ENCODE measurements at places on chromosomes 5 and 9. TPM values are rescaled to one million over a fixed set of nuclear protein-coding genes. Genes with fewer than 3 reads are reported as not detected.
A peak's percentile ranks its signal among the peaks of the same experiment; 100 is the strongest.

CDC20B gene
- total RNA-seq: 0.11 TPM

PCDHA9 gene
- total RNA-seq: 1.1 TPM

- DNase-seq: peak; percentile 79
- H3K36me3 ChIP-seq: no peaks in the 10 kb centered on the region
- H3K4me3 ChIP-seq: peak overlapping the region; percentile 48
- H3K4me1 ChIP-seq: peaks cover 39% of the 10 kb centered on the region
- peak overlapping the region; percentile 98 for H3K27ac ChIP-seq
Measured at GRCh38 chr9:14097215-14097614, 216.7 kb downstream of the NFIB start.

DNA sequence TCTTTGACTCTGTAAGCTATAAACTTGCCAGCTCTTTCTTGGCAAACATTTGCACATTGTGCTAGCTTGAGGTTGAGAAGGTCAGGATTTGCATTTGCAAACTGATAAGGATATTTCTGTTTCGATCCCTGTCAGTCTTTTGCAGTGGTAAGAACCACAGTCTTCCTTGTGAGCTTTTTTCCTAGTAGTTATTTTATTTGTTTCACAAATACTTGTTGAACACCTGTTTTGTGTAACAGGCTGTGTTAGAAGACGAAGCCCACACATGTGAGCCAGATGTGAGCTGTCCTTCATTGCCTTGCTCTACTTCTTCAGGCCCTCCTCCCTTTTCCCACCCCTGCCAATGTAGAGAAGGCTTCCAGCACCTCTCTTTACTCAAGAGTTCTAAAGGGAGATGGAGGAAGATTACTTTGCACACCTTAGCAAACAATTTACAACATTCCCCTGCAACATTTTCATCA is 327.0 kb upstream of the KLF4 start:
- H3K27ac ChIP-seq: no peak overlapping the region
- no peaks in the 10 kb centered on the region for H3K36me3 ChIP-seq
- no peaks in the 10 kb centered on the region for H3K4me1 ChIP-seq
- no peak for DNase-seq
- no peak overlapping the region for H3K4me3 ChIP-seq

DNA sequence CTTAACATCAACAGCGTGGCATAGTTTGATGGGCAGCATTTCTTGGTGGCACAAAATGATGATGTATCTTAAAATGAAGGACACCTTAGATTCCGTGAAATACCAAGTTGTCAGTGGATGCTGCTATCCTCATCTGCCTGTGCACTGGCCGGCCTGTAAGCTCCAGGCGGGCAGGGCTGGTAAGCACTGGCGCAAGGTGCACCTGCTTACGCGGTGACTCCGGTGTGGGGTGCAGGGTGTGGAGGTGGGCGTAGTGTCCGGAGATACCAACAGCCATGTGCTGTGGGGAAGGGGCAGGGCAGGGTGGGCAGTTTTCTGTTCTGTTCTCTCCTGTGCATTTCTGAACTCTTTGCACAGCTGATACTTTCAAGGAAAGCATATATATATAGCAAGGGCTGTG is 101.5 kb downstream of the KCNT1 start:
- no peak overlapping the region for H3K27ac ChIP-seq
- H3K36me3 ChIP-seq: no peaks in the 10 kb centered on the region
- DNase-seq: no peak
- no peaks in the 10 kb centered on the region for H3K27me3 ChIP-seq
- H3K4me1 ChIP-seq: peaks cover 3% of the 10 kb centered on the region

DNA sequence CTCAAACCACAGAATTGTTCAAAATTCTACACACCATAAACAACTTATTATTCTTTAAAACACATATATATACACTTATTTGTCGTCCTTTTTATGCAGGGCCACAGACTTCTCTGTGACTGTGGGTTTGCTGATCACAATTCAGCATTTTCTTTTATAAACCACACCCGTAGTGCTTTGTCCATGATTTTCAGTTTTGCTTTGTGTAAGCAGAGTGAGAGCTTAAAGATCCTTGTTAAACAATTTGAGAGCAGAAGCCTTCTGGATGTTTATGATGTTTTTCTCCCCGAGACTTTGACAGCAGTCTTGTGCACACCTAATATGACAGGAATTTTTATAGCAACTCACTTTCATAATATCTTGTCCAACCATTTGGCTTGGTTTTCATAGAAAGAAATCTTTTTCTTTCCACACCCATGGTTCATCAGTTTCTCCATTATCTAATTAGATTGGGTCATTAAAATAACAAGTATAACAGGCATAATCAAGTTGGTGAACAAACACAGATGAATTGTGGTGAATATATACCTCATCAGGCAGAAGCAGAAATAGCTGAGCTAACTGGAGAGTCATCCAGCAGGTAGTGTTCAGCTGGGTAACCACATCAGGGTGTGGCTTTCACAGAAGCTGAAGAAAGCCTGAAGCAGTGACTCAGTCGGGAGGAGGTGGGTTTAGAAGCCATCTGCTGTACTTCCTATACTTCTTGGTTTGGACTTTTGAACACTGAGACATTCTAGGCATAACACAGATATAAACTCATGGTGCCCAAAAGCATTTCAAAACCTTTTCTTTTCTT is 232.8 kb downstream of the DOCK8 start:
- DNase-seq: peak; percentile 94
- no peaks in the 10 kb centered on the region for H3K36me3 ChIP-seq
- H3K27me3 ChIP-seq: no peaks in the 10 kb centered on the region
- no peak overlapping the region for H3K4me3 ChIP-seq
- peak overlapping the region; percentile 48 for H3K27ac ChIP-seq
- peaks cover 5% of the 10 kb centered on the region for H3K4me1 ChIP-seq

MARVELD2 gene
- total RNA-seq: 10.6 TPM

TTF1 gene
- total RNA-seq: 13.3 TPM

DNA sequence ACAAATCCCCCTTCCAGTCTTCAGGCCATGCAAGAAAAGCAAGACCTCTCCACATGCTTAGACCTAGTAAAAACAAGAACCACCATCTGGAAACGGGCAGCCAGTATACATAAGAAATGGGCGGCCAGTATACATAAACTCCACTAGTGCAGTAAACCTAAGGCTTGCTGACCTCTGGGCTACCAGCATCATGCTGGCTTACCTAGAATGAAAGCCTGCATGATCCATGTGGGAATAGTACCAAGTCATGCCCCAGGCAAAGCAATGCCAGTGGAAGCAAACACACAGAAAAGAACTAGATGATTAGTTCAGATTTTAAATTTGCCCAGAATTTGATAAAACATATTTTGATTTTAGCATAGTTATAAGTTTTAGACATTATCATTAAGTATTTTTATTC is 1346.4 kb downstream of the EFNA5 start:
- H3K36me3 ChIP-seq: no peaks in the 10 kb centered on the region
- no peak overlapping the region for H3K27ac ChIP-seq
- H3K27me3 ChIP-seq: no peaks in the 10 kb centered on the region
- DNase-seq: no peak
- H3K4me3 ChIP-seq: no peak overlapping the region

DNA sequence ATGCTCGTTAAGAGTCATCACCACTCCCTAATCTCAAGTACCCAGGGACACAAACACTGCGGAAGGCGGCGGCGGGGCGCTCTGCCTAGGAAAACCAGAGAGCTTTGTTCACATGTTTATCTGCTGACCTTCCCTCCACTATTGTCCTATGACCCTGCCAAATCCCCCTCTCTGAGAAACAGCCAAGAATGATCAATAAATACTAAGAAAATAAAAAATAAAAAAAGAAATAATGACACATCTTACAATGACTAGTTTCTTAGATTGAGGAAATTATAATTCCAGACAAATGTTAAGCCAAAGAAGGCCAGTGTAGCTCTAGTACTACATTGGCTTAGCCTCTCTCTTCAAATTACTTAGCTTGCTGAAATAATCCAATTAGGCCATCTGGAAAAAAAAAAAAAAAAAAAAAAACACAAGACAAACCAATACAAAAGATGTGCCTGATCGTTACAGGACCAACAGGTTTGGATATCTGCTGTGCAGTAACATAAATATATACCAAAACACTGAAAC is 58.0 kb downstream of the ANXA2R start:
- peaks cover 23% of the 10 kb centered on the region for H3K4me1 ChIP-seq
- H3K27ac ChIP-seq: no peak overlapping the region
- no peak overlapping the region for H3K4me3 ChIP-seq
- no peak for DNase-seq
- no peaks in the 10 kb centered on the region for H3K36me3 ChIP-seq

IL5 gene
- not detected for total RNA-seq

GRCh38 chr5:31078956-31079355 is 114.5 kb upstream of the CDH6 start:
- H3K36me3 ChIP-seq: no peaks in the 10 kb centered on the region
- DNase-seq: no peak
- H3K4me1 ChIP-seq: no peaks in the 10 kb centered on the region
- H3K4me3 ChIP-seq: no peak overlapping the region
- no peaks in the 10 kb centered on the region for H3K27me3 ChIP-seq
